ENCODE measurements at places on chromosomes 2 and 18. TPM values are rescaled to one million over a fixed set of nuclear protein-coding genes. Genes with fewer than 3 reads are reported as not detected.

The FBXO15 gene
- 1.3 TPM for polyA plus RNA-seq

DNA sequence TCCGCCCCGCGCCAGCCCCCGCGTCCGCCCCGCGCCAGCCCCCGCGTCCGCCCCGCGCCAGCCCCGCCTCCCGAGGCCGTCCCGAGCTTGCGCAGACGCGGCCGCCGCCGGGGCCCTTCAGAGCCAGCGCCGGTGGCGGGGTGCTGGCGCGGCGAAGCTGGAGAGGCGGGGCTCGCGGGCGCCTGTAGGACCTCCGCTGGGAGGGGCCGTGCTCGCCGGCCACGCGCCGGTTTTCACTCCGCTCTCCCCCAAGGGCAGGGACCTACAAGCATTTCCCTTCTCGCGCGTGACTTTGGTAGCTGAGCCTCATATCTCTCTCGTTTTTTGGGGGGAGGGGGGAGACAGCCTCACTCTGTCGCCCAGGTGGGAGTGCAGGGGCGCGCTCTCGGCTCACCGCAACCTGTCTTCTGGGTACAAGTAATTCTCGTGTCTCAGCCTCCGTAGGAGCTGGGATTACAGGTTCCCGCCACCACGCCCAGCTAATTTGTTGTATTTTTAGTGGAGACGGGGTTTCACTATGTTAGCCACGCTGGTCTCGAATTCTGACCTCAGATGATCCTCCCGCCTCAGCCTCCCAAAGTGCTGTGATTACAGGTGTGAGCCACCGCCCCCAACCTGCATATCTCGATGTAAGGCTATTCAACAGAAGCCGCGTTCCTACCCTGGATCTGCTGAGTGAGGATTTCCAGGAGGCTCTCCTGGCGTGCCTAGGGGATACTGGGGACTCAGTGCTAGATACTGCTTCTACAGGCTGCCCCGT, at the start of gene ZNF514:
Gene ZNF514 (minus strand): TSS at position 159 of the 760 bp plus-strand sequence. CDS start 6,595 bp downstream, outside the sequence.
- peaks cover 15% of the 10 kb centered on the region for H3K4me1 ChIP-seq
- H3K27ac ChIP-seq: peak within 1 kb of the TSS; percentile 51
- H3K36me3 ChIP-seq: no peaks in the 10 kb centered on the region
- H3K27me3 ChIP-seq: no peaks in the 10 kb centered on the region

DNA sequence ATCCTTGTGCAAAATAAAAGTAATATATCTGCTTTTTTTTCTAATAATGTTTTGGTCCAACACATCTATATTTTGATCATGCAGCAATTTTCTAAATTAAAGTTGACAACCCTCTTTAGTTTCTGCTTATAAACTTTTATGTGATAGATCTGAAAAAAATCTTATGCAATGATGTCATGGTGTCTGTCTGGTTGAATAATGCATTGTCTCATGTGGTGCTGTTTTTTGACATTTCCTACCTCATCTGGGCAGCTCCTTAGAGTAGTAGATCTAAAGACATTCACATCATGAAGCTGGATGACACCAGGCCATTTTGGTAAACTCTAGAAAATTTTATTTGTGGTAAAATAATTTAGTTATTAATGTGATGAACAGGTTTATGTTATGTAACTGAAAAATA, 106.8 kb upstream of the FN1 start:
- DNase-seq: no peak
- H3K4me1 ChIP-seq: no peaks in the 10 kb centered on the region
- H3K27me3 ChIP-seq: no peaks in the 10 kb centered on the region
- no peaks in the 10 kb centered on the region for H3K36me3 ChIP-seq
- H3K27ac ChIP-seq: no peak overlapping the region

- no peaks in the 10 kb centered on the region for H3K4me1 ChIP-seq
- H3K36me3 ChIP-seq: no peaks in the 10 kb centered on the region
- DNase-seq: no peak
- no peaks in the 10 kb centered on the region for H3K27me3 ChIP-seq
These were observed 13.6 kb downstream of the ABCG5 start for GRCh38 chr2:43824951-43825493.

- no peak for DNase-seq
- no peak overlapping the region for H3K4me3 ChIP-seq
- H3K4me1 ChIP-seq: no peaks in the 10 kb centered on the region
- no peak overlapping the region for H3K27ac ChIP-seq
- H3K27me3 ChIP-seq: no peaks in the 10 kb centered on the region
- no peaks in the 10 kb centered on the region for H3K36me3 ChIP-seq
These were observed 17.6 kb downstream of the FBXO11 start for GRCh38 chr2:47888581-47889280.

GRCh38 chr18:7940379-7940778, 373.3 kb downstream of the PTPRM start:
- no peak overlapping the region for H3K4me3 ChIP-seq
- peaks cover 8% of the 10 kb centered on the region for H3K4me1 ChIP-seq
- no peak for DNase-seq

Data from pancreas (tissue), 10 donors.